AML-193 (cell line): ENCODE measurements at places on chromosomes 1 and 21.

GRCh38 chr1:37862330-37862729 is 2.9 kb upstream of the MTF1 start:
- DNase-seq, result no peak

- DNase-seq, result no peak
Measured at GRCh38 chr1:235304549-235305451, 23.2 kb downstream of the ARID4B start.

DNA sequence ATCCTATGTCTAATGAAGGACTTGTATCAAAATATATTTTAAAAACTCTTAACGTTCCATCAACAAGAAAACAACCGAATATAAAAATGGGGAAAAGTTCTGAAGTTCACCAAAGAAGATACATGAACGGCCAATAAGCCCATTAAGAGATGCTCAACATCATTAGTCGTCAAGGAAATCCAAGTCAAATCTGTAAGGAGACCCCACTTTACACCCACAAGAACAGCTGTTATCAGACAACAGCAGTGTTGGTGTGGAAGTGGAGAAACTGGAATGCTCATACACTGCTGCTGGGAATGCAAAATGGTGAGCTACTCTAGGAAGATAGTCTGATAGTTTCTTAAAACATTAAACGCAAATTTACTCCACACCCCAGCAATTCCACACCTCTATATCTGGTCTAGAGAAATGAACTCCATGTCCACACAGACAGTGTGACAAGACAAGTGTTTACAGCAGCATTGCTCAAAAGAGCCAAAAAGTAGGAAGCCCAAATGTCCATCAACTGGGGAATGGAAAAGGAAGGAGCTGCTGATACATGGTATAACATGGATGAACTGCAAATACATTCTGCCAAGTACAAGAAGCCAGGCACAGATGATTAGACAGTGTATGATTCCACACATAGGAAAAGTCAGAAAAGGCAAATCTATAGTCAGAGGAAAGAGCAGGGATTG is 18.5 kb downstream of the UBE2G2 start:
- DNase-seq, result no peak

DNA sequence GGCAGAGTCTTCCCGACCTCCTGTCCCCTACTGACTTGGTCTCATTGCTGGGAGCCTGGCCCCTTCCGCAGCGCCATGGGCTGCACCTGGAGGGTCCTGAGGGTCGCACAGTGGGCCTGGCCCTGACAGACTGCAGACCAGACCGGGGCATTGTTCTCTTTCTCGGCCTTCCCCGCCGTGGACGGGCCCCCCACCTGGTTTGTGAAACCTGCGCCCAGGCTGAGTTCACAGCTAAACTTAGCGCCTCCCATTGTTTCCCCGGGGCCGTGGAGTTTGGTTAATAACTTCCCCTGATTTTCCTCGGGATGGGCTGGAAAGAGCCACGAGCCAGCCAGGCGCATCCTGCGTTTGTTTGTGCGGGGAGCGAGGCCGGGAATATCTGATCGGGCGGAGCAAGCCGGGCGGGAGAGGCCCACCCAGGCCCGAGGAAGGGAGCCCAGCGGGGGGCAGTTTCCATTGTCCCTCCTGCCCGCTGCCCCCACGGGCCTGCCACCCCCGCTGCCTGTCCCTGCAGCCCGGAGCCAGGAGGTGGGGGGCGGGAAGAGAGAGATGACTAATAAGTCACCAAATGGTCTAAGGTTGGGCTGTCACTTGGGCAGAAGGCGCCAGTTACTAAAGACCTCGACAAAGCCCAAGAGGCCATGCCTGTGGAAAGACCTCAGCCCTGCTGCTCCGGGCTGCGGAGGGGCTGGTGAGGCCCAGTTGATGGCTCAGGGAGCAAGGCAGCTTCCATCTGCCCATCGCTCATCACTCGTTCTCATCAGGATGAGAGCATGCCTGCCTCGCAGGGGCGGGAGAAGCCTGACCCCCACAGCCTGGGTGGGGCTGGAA is 39.0 kb upstream of the ARHGEF16 start:
- DNase-seq, result no peak

DNA sequence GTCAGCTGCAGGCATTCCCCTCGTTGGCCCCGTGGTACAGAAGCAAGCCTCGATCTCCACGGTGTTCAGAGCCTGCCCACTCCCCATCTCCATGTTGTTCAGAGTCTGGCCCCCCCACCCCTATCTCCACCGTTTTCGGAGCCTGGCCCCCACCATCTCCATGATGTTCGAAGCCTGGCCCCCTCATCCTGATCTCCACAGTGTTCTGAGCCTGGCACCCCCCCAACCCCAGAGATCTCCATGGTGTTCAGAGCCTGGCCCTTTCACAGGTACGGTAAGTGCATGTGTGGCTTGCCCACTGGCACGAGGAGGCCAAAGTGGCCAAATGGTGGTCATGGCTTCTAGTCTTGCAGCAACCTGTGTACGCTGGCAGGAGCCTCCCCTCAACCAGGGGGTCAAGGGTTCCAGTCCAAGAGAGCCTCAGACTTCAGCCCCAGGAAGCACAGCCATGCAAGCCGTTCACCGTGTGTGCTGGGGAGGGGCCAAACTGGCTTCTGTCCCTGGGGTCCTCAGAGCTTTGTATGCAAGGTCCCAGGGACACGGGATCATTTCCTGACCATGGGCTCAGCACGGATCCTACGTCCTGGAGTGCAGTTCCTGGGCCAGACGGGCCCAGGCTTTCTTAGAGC is 13.3 kb upstream of the PCBP3 start:
- no peak for DNase-seq

- no peak for DNase-seq
Measured at GRCh38 chr1:235873571-235873970, 6.9 kb upstream of the LYST start.

- DNase-seq, result no peak
Measured at GRCh38 chr21:24127651-24128050, 1479.6 kb downstream of the MRPL39 start.

- no peak for DNase-seq
Measured at GRCh38 chr1:241614572-241614971, 25.6 kb downstream of the CHML start.

GRCh38 chr1:162487241-162487640 is 10.4 kb upstream of the UHMK1 start:
- no peak for DNase-seq

- DNase-seq, result no peak
Measured at GRCh38 chr1:40789661-40790430, 6.3 kb downstream of the KCNQ4 start.
